WTC11 (cell line): ENCODE measurements at places on chromosomes 5 and 9. TPM values are rescaled to one million over a fixed set of nuclear protein-coding genes. Genes with fewer than 3 reads are reported as not detected.

DNA sequence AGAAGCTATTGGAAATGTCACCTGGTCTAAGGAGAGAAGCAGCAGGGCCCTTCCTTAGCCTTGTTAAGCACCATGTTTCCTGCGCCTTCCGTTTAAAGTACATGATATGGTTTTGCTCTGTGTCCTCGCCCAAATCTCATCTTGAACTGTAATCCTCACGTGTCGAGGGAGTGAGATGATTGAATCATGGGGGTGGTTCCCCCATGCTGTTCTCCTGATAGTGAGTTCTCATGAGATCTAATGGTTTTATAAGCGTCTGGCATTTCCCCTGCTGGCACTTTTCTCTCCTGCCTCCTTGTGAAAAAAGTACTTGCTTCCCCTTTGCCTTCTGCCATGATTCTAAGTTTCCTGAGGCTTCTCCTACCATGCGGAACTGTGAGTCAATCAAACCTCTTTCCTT lies 49.7 kb downstream of the PRDM6 start:
- DNase-seq, result no peak

GRCh38 chr9:25889661-25890060 lies 211.4 kb upstream of the TUSC1 start:
- DNase-seq, result no peak

The PRR16 gene
- total RNA-seq, result 0.23 to 0.53 TPM (median 0.42 TPM) in 3 replicates

The OTULINL gene
- 6.6 to 12.3 TPM (median 10.6 TPM) in 3 replicates for total RNA-seq

The SLC23A1 gene
- not detected in 3 replicates for total RNA-seq

GRCh38 chr9:94663640-94664039 lies 24.3 kb upstream of the FBP1 start:
- no peak for DNase-seq

GRCh38 chr5:56301069-56301468 lies 67.9 kb upstream of the ANKRD55 start:
- DNase-seq, result no peak

DNA sequence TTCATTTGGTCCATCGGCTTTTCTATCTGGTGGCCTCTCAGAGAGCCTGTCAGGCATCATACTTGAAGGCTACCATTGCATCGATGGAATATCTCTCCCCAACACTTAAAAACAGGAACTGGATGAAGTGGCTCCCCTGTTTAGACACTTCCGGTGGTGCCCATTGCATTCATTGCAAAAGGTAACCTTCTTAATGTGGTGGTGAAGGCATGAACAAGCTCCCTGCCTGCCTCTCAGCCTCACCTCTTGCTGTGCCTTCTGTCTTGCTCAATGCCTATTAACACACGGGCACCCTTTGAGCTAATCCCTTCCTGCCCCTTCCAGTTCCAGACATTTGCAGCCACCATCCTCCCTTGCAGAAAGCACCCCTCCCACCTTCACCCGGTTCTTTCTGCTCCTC lies 233.1 kb upstream of the MSX2 start:
- DNase-seq, result no peak

DNA sequence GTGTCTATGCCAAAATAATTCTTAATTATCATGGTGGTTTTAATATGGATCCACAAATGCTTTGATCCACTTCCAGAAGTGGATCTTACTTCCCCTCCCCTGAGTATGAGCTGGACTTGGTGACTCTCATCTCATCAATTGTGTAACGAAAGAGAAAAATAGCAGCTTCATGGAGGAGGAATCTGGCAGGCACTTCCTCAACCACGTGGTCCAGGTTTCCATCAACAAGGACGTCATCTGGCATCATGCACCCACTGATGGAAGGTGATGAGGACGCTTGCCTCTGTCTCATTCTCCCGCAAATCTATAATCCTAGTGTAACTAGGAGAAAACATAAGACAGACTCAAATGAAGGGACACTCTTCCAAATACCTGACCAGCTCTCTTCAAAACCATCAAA lies 54.6 kb upstream of the S1PR3 start:
- no peak for DNase-seq

DNA sequence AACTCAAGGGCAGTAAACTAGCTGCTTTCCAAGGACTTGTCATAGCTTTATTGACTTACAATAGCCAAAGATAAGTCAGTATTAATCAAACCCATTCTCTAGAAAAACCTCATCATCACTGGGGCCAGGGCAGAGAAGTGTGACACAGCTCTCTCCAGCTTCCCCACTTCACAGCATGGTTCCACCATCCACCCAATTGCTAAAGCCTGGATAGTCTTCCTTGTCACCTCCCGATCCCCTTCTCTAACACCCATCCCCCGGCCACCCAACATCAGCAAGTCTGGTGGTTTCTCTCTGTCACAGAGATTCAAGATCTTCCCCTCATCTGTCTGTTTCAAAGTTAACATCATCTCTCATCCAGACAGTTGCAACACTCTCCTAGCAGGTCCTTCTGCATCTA lies 88.6 kb upstream of the GABRP start:
- no peak for DNase-seq

The KIF3A gene
- total RNA-seq, result 10.1 to 12.5 TPM (median 12.1 TPM) in 3 replicates

The MPDZ gene
- 38.1 to 39.3 TPM (median 38.5 TPM) in 3 replicates for total RNA-seq

The STXBP1 gene
- total RNA-seq, result 37.1 to 45.6 TPM (median 40.3 TPM) in 3 replicates

The SPRY4 gene
- 99.6 to 140 TPM (median 103 TPM) in 3 replicates for total RNA-seq

The SLC25A2 gene
- 0.24 TPM in 1 of 3 replicates, not detected in the others for total RNA-seq

GRCh38 chr9:91711755-91712601 lies 238.1 kb downstream of the ROR2 start:
- DNase-seq, result no peak

DNA sequence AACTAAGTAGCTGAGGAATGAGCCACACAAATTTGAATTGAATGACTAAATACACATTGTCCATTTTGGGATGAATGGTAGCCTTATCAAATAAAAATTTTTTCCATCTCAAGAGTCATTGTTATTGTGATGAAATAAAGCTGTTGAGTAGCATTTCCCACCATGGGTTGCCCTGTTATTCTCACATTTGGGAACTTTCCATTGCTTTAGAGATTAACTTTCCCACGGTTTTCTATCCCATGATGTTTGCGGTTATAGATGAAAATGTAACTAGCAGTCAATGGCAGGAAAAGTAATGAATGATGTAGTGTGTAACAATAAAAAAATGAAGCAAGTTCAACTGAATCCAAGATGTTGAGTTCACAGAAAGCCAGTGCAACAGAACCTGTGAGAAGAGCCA lies 59.9 kb upstream of the PLPP1 start:
- no peak for DNase-seq

- DNase-seq, result no peak
These were observed 1777.1 kb downstream of the MAT2B start for GRCh38 chr5:165282491-165282890.

DNA sequence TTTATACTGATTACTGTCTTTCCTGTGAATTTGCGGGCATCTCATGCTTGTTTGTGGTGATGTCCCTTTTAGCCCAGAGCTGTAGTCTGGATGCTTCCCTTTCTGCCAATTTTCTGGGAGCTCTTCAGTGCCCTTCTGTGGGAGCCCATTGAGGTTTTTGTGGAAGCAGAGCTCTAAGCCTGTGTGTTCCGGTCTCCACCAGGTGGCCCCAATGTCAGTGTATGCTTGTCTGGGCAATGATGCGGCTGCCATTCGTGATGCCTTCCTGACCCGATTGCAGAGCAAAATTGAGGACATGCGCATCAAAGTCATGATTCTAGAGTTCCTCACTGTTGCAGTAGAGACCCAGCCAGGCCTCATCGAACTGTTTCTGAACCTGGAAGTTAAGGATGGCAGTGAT lies 35.1 kb downstream of the SH3GLB2 start:
- DNase-seq, result peak; percentile 48

The PHF2 gene
- 9.8 to 11.6 TPM (median 10.6 TPM) in 3 replicates for total RNA-seq

DNA sequence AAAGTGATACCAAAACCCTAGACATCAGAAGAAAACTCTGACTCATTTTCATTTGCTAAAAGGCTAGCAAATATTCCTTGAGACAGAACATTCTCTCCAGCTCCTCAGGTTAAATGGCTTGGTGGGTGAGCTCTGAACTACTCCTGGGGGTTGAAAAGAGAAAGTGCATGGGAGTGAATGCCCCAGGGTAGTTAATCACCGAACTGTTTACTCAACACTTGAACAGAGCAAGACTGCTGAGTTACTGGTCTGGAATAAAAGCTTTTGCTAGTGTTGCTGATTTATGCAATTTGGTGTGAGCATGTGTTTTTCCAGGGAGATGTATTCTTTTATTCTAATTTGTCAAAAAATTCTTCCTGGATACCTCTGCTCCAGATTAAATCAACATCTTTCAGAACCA lies 88.3 kb upstream of the PRDM9 start:
- DNase-seq, result no peak

The TLX3 gene
- total RNA-seq, result 0.11 to 0.16 TPM in 2 of 3 replicates, not detected in the other

- DNase-seq, result no peak
These were observed 47.9 kb upstream of the SEMA6A start for GRCh38 chr5:116622375-116623050.

The AGXT2 gene
- total RNA-seq, result not detected in 3 replicates

DNA sequence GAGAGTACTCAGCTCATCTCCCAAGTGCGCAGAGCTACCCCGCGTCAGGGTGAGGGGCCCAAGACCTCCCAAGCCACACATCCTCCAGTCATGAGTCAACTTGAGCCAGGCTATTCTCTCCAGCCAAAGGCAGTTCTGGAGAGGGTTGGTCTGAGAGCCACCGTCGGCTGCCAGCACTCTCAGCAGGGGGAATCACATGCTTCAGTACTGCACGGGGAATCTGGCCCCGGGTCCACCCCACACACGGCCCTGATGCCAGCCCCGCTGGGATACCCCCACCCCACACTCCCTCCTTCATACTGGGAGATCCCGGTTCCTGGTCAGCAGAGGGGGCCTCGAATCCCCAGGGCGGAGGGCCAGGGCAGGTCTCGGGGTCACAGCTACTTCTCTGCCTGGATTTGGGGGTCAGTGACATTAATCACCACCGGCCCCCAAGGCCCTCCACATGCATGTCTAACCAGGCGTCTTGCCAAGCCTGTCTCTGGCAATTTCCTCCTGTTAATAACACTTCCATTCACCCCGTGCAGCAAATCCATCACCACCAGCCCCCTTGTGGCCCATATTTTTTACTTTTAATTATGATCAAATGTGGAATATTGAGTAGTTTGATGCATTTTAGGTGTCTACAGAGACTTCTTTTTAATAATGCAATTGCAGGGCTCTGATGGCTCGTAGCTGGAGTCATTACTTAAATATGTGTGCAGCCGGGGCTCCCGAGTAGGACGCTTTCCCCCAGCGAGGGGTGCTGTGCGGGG lies 102.9 kb upstream of the PPP1R26 start:
- DNase-seq, result no peak

The DIRAS2 gene
- 0.27 to 0.35 TPM (median 0.34 TPM) in 3 replicates for total RNA-seq

GRCh38 chr5:6158974-6159831 lies 219.1 kb downstream of the MED10 start:
- DNase-seq, result no peak

The ANKHD1 gene
- total RNA-seq, result 89.8 to 113 TPM (median 105 TPM) in 3 replicates

- no peak for DNase-seq
These were observed 13.1 kb upstream of the CFAP157 start for GRCh38 chr9:127693697-127694096.

- no peak for DNase-seq
These were observed 237.8 kb upstream of the NMUR2 start for GRCh38 chr5:152642880-152643279.

- DNase-seq, result no peak
These were observed 142.3 kb downstream of the TSSK1B start for GRCh38 chr5:113292462-113292861.

The FAM81B gene
- 0.39 TPM in 1 of 3 replicates, not detected in the others for total RNA-seq

- DNase-seq, result no peak
These were observed 120.9 kb downstream of the CCDC192 start for GRCh38 chr5:127824126-127824525.

- DNase-seq, result no peak
These were observed 41.4 kb downstream of the GLIS3 start for GRCh38 chr9:4258320-4259090.

The GFI1B gene
- 0.41 to 0.78 TPM (median 0.77 TPM) in 3 replicates for total RNA-seq

DNA sequence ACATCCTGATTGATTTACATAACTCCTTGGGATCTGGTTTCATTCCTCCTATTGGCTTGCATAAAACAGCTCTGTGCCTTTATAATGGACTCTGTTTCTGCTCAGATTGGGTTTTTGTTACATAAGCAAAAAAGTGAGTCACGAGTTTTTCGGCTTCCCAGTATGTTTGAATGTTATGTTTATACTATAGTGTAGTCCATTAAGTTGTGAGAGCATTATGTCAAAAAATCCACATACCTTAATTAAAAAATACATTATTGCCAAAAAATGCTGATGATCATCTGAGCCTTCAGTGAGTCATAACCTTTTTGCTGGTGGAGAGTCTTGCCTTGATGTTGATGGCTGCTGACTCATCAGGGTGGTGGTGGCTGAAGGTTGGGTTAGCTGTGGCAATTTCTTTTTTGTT lies 144.6 kb downstream of the CCDC171 start:
- DNase-seq, result no peak
